ENCODE measurements at places on chromosomes 6 and 20.

DNA sequence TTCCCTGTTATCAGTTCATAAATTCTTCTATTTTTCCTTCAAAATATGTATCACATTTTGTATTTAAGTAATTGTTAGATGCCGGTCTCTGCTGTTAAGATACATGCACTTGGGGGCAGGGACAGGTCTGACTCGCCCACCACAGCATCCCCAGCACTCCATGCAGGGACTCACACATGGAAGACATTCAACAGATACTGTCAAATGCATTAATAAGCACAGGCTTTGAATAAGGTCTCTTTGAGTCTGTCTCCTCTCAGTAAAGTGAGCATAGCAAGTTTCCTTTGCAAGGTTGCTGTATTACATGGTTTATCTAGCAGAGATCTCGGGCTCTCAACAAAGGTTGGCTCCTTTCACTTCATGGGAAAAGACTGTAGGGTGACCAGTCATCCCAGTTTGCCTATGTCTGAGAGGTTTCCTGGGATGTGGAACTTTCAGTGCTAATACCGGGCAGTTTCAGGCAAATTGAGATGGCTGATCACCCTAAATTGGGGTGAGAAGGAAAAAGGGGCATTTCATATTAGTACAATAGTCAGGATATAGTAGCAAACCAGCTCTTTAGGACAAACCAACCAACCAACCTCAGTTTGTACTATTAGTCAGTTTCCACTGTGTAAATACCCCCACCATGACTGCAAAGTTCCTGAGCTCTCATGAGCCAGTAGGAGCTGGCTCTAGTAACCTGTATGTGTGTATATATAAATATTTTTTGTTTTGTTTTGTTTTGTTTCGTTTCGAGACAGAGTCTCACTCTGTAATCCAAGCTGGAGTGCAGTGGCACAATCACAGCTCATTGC, 15.0 kb downstream of the JPH2 start:
- DNase-seq: no peak

GRCh38 chr20:3934624-3935023, 45.4 kb downstream of the PANK2 start:
- DNase-seq: no peak

DNA sequence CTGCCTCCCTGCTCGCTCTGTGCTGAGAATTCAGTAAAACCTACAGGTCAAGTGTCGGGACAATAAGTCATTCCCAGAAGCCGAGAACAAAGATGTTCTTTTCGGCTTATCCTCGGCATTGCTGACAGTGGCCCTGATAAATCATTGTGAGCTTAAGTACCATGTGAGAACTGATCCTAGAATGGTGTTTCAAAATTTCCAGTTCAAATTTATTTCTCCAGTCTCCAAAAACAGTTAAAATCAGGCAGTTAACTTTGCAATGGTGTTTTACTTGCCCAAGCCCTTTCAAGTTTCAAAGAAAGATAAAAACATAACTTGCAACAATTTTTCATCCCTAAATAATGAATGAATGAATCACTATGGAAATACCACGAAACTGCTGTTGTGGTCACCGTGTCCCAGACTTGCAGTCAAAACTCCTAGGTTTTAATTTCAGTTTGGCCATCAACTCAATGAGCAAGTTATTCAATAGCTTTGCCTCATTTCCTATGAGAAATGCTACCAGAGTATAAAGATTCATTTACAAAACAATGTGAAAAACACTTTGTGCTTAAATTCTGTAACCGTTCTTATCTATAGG, 4.3 kb downstream of the ATP5F1E start:
- no peak for DNase-seq

- DNase-seq: no peak
Measured at GRCh38 chr20:15930311-15931305, 642.6 kb downstream of the KIF16B start.

DNA sequence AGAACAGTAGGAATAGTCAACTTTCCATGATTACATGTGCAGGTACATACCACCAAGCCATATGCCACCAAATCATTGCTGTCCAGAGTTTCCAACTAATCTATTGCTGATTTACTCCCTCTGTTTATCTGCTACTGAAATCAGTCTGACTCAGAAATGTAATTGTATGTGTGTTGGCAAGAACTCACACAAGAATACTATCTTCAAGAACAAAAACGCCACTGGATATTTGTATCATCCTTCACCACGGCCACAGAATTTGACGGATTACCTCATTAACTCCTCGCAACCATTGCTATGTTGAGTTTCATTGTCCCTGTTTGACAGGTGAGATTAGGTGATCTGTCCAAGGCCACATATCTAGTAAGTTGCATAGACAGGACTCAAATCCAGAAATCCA, 159.2 kb downstream of the GMPR start:
- DNase-seq: no peak

DNA sequence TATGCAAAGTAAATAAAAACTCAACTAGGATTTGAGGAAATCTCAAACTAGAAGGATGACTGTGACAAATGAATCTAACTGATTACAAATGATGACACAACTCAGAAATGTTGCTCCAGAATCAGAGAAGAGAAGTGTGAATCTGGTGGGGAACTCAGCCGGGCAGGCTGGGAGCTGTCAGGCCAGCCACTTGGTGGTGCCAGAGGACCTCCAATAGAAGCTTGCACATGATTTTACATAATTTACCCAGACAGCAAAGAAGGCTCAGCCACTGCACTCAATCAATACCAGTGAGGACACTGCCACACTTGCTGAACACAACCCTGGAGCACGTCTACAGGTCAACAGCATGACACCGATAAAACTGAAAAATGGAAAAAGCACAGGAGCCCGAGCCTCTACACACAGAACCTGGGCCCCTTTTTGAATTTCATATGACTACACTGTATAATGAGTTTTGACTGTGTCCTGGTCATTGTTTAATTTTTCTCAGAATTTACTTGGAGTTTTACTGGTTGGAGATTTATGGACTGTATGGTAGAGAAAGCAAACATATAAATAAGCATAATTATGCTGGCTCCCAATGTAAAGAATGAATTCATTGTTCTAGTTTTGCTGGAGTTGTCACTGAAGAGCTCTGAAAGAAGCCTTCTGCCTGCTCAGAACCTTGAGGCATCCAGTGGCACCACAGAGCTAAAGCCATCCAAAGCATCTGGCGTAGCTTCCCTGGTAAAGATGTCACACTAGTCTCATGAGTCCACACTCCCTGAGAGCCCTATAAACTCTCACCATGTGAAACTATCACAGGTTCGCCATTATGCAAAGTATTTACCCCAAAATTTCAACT, 296.5 kb downstream of the THBS2 start:
- DNase-seq: no peak

- no peak for DNase-seq
Measured at GRCh38 chr6:73516514-73517489, 4.0 kb downstream of the EEF1A1 start.

- DNase-seq: no peak
Measured at GRCh38 chr6:156934069-156934460, 156.9 kb downstream of the ARID1B start.
